ENCODE measurements at places on chromosomes 4 and X.

DNA sequence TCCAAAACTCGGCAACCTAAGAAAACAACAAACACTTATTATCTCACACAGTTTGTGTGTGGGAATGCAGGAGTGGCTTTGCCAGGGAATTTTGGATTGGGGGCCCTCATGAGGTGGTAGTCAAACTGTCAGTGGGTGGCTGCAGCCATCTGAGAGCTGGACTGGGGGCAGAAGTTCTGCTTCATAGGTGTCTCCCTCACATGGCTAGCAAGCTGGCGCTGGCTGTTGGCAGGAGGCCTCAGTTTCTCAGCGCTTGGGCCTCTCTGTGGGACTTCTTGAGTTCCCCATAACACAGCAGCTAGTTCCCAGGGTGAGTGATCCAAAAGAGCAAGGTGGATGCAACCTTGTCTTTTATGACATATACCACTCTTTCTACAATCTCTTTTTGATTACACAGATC, 26.0 kb upstream of the RASL11B start:
- DNase-seq, result no peak

DNA sequence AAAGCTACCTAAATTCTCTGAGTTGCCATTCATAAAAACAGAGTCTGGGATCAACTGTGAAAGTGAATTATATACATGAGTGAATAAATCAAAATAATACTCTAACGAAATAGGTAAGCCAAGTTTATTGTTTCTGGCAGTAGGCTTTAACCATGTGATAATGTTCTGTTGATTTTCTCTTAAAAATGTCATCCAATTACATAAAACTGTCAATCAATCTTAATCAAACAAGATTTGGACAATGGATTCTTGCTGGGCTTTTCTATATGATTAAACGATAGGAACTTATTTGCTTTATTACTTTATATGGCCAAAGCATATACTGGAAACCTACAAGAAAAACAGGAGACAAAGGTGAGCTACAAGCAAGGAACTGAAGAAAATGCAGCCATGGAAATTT, 148.8 kb downstream of the INPP4B start:
- no peak for DNase-seq

DNA sequence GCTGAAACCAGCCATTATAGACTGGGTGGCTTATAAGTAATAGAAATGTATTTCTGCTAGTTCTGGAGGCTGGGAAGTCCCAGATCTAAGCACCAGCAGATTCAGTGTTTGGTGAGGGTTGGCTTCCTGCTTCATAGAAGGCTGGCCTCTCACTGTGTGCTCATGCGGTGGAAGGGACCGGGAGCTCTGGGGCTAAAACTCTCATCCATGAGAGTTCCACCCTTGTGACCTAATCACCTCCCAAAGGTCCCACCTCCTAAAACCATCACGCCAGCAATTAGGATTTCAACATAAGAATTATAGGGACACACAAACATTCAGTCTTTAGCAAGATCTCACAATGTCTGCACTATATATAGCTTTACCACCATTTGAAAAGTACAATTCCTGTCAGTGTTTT, 215.2 kb downstream of the CBR4 start:
- DNase-seq, result no peak

- no peak for DNase-seq
Observed at GRCh38 chrX:101409043-101409442, 1.0 kb downstream of the HNRNPH2 start.

DNA sequence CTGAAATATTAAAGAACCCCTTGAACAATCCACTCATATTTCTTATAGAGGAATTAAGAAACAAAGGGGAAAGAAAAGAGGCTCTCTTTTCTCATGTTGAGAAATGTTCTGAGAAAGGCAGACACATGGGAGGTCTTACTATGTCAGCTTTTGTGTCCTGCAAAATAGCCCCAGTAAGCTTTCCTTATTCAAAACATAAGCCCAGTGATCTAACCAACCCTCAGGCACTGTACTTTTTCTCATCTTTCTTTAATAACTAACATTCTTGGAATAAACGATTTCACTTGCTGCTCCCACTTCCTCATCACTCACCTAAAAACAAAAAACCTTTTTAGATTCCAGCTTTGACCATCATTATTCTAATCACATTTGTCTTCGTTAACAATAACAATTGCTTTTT, 115.9 kb downstream of the GLRA3 start:
- no peak for DNase-seq

DNA sequence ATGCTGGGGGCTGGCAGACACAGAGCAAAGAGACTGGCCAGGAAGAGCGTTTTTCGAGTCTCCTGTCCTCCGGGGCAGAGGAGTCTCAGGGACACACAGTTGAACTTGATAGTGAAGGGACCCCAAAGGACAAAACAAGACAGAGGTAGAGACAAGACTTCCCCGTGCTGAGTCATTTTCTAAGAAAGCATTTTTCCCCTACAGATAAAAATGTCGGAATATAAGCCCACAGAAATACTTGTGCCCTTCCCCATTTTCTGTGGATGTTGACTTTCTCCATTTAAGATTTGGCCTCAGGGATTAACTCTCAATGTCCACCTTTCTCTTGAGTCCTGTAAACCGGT, 523 bp upstream of the BTK start:
- no peak for DNase-seq

DNA sequence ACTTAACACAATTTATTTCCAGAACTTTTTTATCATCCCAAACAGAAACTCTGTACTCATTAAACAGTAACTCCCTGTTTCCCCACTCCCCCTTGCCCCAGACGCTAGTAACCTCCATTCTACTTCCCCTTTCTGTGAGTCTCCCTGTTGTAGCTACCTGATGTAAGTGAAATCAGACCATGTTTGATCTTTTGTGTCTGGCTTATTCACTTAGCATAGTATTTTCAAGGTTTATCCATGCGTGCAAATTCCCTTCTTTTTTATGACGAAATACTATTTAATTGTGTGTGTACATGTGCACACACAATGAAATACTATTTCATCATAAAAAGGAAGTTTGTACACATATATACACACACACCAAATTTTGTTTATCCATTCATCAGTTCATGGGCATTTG, 5.2 kb downstream of the PKD2 start:
- DNase-seq, result no peak

- DNase-seq, result no peak
Observed at GRCh38 chrX:97936296-97936695, 1052.6 kb downstream of the RPA4 start.

GRCh38 chr4:150540959-150541360, 41.0 kb upstream of the MAB21L2 start:
- DNase-seq, result no peak

DNA sequence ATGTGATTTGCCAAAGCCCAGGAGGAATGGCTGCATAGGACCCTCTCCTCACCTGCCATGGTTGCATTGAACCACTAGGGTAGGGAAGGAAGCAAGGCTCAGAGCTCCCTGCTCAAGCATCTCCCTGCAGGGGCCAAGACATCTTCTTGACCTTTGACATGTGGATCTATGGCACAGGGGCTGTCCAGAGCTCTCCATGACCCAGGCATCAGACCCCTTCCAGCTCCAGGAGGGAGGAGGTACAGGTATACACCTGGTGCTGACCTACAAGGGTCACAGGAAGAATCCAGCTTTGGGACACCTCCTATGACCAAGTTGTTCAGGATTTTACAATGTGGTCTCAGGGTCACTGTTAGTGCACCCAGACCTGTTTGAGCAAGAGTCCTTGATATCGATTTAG, 23.2 kb upstream of the ASMTL start:
- DNase-seq, result no peak

DNA sequence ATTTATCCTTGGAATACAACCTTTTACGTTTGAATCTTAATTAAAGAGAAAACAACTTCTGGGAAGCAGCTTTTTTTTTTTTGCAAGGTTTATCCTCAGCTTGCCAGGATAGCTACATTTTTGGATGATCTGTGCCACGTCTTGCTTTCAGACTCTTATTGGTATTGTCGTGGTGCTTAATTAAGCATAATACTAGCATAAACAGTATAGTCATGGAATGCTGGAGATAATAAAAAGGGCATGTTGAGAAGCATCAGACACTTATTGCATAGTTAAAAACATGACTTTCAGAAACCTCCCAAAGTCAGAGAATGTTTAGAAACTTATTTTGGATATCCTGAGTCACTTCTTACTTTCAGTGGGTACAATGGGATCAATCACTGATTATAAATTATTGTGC, 77.0 kb downstream of the PALLD start:
- DNase-seq, result no peak

GRCh38 chr4:81120055-81120454, 89.5 kb downstream of the BMP3 start:
- DNase-seq, result no peak

DNA sequence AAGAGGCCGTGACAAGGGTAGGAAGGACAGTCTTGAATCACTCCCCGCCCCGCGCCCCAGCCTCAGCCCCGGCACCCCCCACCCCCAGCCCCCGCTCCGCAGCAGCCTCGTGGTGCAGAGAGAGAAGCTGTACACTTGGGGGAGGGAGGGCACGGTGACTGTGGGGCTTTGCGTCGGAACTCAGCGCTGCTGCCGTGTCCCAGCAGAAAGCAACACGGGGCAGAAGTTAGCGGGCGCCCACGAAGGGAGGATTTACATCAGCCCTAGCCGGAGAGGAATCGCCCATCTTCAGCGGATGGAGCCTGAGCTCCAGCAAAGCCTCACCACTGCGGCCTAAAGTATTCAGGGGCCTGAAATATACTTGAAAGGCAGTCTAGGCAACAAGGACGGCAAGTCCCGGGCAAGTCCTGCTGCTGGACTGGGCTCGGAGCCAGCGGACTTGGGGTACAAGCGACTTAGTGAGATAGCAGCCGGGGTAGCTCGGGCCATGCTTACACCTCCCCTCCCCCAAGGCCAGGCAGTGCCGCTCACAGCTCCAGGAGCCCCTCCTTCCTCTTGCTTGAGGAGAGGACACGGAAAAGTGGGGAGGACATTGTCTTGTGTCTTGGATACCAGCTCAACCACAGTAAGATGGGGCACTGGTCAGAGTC, 18.5 kb upstream of the OPN1LW start:
- no peak for DNase-seq

DNA sequence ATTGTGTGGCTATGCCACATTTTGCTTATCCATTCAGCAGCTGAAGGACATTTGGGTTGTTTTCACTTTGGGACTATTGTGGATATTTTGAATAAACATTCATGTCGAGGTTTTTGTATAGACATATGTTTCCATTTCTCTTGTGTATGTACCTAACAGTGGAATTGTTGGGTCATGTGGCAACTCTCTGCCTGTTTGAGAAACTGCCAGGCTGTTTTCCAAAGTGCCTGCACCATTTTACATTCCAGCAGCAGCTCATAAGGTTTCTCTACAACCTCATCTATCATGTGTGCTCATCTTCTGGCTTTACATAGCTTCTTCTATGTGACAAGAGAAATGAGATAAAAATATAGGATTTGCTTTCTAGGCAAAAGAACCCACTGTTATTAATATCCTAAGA, 29.5 kb upstream of the TSPAN5 start:
- DNase-seq, result no peak

GRCh38 chrX:46380148-46380752, 165.0 kb downstream of the ZNF674 start:
- DNase-seq, result no peak

Measured in activated CD4-positive, alpha-beta T cell treated with anti-CD3 and anti-CD28 coated beads, Interleukin-10, Interleukin-2, amounts not matched to agents 100 ng/mL and 50 ng/mL, durations not matched to agents 16 hours and 8 hours (primary cell).